Umbilical cord (tissue), 2 donors: ENCODE measurements at places on chromosomes 1 and 21. TPM values are rescaled to one million over a fixed set of nuclear protein-coding genes. Genes with fewer than 3 reads are reported as not detected.

DNA sequence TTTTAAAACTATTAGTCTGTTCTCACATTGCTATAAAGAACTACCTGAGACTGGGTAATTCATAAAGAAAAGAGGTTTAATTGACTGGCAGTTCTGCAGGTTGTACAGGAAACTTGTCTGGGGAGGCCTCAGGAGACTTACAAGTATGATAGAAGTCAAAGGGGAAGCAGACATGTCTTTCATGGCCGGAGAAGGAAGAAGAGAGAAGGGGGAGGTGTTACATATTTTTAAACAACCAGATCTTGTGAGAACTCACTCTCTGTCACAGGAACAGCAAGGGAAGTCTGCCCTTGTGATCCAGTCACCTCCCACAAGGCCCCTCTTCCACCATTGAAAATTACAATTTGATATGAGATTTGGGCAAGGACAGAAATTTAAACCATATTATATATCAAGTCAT, 55.9 kb downstream of the CLIC4 start:
- DNase-seq, result no peak

DNA sequence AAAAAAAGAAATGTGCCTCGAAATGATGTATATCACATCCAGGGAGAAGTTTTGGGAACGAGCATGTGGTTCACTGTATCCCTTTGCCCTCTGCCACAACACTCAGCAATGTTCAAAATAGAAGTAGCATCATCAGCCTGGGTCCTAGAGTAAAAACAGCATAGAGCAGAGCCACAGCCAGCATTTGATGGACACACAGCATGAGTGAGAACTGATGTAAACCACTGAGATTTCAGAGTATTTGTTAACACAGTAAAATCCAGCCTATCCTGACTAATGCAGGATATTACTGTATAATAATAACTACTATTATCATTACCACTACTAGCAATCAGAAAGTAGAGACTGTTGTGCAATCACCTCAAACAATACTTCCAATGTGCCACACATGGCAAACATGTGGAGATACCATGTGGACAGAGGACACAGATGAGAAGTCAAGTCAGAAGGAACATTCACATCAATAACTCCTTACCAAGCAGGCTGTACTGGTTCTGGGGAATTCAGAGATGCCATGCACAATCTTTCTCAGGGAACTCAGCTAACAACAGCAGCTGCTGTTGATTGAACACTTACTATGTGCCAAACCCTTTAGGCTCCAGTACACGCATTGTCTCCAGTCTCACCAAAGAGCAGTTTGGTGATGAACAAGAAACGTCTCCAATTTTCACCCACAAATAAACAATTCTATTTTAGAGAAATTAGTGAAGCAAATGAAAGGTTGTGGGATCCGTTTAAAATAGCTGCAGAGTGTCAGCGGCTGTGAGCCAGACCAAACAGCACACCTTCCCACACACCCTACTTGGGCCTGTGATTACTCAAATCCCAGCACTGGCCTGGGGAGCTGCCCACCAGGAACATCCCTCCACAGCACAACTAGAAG, 16.6 kb upstream of the GFI1 start:
- DNase-seq, result no peak

DNA sequence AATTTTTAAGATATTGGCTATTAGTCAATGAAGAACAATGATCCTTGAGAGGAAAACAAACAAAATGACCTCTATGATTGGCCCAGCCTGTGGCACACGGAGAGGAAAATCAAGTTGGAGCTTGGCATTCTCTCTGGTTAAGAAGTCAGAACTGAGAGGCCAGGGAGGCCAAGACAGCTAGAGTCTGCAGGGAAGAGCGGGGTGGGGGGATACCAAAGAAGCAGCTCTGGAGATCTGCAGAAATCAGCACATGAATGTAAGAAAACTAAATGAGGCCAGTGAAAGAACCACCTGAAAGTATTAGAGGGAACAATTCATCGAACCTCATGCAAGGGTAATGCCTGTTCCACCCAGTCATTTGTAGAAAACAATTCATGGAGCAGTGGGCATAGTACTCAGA, 23.8 kb upstream of the C1orf115 start:
- DNase-seq, result no peak

DNA sequence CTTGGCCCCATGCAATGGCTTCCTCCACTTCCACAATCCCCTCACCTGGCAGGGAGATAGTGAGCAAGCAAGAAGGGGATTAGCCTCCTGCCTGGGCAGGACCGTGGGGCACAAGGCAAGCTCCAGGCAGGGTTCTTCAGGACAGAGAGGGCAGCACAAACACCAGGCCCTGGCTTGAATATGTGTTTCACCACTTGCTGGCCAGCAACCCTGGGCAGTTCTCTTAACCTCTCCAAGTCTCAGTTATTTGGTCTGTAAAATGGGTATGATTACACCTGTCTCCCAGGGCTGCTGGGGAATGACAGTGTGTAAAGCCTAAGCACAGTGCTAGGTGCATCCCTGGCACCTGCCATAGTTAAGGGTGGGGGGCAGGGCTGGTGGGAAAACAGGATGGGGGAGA, 31.9 kb downstream of the H3-3A start:
- DNase-seq, result no peak

DNA sequence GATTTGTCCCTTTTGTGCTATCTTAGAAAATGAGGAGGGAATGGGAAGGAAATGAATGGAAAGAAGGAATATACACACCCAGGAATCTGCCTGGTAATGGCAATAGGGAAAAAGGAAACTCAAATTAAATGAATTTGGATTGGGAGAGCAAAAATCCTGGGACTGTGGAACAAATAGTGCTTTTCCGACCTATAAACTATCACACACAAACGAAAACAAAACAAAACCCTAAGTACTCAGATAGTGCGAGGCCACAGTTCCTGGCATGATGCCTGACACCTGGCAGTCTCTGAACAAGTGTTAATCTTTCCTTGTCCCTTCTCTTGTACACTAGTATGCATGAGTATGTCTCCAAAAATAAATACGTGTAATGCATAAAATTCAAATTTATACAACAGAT, 319.8 kb upstream of the SPAG17 start:
- no peak for DNase-seq

GRCh38 chr1:41025979-41026819, 4.7 kb upstream of the SLFNL1 start:
- no peak for DNase-seq

GRCh38 chr1:7667625-7668218, 103.4 kb upstream of the VAMP3 start:
- DNase-seq, result peak; percentile 88

DNA sequence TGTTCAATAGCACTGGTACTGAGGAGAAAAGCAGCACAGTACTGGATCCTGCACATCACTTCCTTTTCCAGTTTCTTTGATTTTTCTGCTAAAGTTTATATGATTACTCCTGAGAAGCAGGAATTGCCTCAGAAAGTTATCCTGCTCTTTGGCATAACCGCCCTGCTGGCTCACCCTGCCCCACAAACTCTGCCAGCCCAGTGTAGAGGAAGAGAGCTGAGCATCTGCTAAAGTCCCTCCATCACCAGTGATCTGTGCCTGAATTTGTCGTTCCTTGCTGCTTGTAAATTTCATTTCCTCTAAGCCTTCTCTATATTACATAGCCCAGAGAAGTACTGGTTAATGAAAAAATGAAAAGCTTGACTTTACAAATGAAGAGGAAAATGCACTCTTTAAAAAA, 87.0 kb upstream of the C1orf21 start:
- no peak for DNase-seq

- no peak for DNase-seq
Measured at GRCh38 chr1:26874896-26875295, 11.9 kb downstream of the SFN start.

DNA sequence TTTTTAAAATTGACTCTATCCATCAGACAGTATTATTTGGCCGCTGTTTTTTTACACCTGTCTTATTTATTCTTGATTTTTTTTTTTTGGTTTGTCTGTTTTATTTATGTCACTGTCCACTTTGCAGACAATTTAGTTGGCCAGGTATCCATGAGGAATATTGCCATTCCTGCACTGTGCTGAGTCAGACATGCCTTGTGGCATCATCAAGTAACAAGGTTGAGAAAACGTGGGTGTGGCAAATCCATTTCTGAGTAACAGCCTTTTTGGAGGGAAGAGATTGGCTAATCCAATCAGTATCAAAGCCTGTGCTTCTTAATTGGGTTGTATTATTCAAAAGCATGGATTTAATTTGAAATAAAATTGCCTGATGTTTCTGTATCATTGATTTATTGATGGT, 463.1 kb downstream of the USP25 start:
- no peak for DNase-seq

DNA sequence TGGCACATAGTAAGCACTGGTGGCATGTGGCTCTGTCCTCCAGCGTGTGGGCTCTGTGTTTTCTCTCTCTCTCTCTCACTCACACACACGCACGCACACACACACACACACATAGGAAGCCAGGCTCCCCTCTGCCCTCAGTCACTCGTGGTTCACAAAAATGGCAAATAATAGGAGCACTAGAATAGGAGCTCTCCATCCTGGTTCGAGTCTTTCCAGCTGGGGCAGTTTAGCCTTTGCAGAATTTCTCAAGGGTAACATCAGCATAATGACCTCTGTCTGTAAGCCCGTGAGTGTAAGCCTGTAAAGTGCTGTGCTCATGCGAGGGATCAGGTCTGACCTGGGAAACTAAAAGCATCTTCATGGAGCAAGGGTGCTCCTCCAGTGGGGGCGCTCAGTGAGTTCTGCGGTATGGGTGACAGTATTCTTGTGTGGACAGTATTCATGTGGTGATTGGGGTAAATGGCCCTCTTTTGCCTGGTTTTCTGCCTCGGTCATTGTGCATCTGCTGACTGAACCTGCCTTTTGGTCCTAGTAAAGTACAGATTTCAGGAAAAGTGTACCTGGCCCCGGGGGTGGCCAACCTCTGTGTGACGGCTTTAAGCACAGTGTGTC, 842 bp upstream of the ZC3H12A start:
- DNase-seq, result peak; percentile 30

DNA sequence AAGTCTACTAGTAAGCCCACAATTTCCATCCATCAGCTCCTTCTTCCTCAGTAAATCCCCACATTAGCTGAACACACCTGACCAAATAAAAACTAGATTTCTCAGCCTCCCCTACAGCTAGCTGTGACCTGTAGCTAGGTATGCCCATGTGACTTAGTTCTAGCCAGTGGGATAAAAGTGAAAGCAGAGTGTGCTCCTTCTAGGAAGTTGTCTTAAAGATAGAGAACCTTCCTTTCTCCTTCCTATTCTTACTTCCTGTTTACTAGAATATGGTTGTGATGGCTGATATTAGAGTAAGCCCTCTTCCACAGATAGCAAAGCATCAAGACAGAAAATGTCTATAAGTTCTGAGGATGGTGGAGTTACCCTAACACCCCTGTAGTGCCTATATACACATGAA, 67.0 kb downstream of the PIK3R3 start:
- DNase-seq, result peak; percentile 4

DNA sequence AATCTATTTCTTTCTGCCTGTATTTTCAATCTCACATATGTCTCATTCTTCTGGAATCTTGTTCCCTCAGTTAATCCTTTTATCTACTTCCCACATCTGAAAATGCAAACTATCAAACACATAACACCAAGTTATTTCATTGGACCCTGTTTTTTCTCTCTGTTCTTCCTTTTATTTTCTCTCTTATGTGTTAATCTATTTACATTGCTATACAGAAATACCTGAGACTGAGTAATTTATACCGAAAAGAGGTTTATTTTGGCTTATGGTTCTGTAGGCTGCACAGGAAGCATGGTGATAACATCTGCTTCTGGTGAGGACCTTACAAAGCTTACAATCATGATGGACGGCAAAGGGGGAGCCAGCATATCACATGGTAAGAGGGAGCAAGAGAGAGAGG, 247.6 kb downstream of the TGFB2 start:
- DNase-seq, result peak; percentile 38

GRCh38 chr1:66294707-66295370, 239.1 kb upstream of the SGIP1 start:
- peak; percentile 84 for DNase-seq

GRCh38 chr1:110668549-110668948, 6.2 kb downstream of the KCNA3 start:
- no peak for DNase-seq

- DNase-seq, result no peak
Measured at GRCh38 chr1:23290836-23291565, 53.1 kb downstream of the HNRNPR start.

DNA sequence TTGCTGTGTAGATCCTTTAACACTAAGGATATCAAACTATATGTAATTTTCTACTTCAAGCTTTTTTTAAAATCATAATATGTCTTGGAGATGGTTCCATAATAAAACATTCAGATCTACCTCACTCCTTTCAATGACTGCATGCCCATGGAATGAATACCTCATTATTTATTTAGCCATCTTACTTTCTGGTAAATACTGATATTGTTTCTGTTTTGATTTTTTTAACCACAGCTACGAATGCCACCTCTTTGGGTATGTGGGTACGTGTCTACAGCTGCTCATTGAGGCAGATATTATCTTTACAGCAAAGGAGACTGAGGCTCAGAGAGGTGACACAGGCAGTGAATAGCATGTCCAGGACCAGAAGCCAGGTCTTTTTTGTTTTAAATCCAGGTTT, 215.7 kb downstream of the ST6GALNAC3 start:
- DNase-seq, result no peak

- DNase-seq, result no peak
Measured at GRCh38 chr1:236576004-236576403, 28.3 kb downstream of the HEATR1 start.

- DNase-seq, result no peak
Measured at GRCh38 chr1:43757343-43758053, 50.2 kb downstream of the ST3GAL3 start.

Gene LIX1L
- 31.5 TPM for total RNA-seq

Gene OR2AK2
- total RNA-seq, result not detected

Gene HLX
- 3.6 TPM for total RNA-seq

Gene FAM3B
- total RNA-seq, result 0.72 TPM

Gene FOXD3
- total RNA-seq, result not detected

Gene PEX19
- 31.8 TPM for total RNA-seq
